ENCODE measurements at places on chromosomes 5 and 9.

- no peak for DNase-seq
These were observed 97.2 kb downstream of the SH3TC2 start for GRCh38 chr5:148965511-148966265.

- no peak for DNase-seq
These were observed 136.9 kb upstream of the RFX3 start for GRCh38 chr9:3662671-3663070.

DNA sequence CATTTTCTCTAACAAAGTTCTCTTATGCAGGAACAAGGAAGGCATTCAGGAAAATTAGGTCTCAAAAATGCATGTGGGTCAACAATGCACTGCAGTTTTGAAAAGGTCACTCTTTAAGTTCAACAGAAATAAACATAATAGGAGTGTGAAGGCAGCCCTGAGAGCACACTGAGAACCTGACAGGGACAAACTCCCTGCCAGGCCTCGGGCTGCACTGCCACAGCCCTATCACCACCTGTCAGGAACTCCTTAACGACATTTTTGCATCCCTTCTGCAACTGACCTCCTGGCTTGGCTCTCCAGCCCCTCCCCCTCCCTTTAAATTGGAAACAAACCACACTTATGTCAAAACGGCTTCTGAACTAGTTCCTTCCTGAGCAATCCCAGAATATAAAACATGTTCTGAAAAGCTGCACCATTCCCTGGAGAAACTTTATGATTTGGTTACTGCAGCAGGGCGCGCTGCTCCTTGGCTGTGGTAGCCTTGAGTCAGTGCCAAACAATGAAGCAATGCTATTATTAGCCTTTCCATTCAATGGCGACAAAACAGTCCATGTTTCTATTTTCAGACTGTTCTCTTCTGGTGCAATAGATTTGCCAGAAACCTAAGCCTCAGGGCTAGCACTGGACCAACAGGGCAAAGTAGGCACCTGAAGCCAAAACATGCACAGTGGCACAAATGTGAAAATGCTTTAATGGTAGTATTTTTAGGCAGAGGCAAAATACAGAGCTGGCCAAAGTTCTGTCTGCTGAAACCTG is 160.1 kb upstream of the ZNF608 start:
- no peak for DNase-seq

- no peak for DNase-seq
These were observed 54.8 kb upstream of the PCSK1 start for GRCh38 chr5:96487859-96488258.

GRCh38 chr9:37046683-37047082 is 12.6 kb upstream of the PAX5 start:
- no peak for DNase-seq

DNA sequence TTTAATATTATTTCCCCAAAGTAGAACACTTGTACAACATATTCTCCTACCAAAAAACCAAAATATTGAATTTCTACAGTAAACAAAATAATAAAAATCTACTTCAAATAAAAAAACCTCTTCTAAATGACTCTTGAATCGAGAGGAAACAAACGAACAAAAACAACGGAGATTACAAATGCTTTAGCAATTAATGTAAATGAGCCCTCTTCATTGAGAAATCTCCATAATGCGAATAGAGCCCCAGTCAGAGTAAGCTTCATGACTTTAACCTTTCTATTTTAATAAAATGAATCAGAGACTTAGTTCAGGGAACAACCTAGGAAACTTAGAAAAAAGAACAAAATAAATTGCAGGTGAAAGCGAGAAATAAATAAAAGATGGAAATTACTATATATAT is 129.3 kb upstream of the SEMA6A start:
- DNase-seq, result no peak

- peak; percentile 30 for DNase-seq
These were observed 554 bp downstream of the SDHA start for GRCh38 chr5:218457-219291.
